ENCODE measurements at places on chromosomes 1 and 21.

DNA sequence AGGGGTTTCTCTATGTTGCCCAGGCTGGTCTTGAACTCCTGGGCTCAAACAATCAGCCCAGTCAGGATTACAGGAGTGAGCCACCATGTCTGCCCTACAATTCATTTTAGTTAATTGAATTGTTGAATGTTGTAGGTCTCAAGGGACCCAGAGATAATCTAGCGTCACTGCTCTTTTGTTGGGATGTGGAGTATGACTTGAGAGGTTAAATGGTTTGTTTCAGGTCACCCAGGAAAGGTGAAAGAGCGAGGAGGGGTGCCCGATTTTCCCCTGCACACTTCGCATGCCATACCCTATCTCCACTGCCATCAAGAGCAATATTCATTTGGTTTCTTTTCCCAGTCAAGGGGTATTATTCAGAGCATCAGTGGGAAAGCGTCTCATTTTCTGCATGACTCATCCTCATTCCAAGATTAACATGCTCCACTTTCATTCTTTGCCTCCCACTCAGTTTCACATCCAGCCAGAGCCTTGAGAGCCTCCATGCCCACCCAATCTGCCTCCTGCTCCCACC, 13.1 kb upstream of the SLC30A1 start:
- no peak for DNase-seq

- DNase-seq, result no peak
Measured at GRCh38 chr1:218787826-218788225, 385.9 kb upstream of the LYPLAL1 start.

DNA sequence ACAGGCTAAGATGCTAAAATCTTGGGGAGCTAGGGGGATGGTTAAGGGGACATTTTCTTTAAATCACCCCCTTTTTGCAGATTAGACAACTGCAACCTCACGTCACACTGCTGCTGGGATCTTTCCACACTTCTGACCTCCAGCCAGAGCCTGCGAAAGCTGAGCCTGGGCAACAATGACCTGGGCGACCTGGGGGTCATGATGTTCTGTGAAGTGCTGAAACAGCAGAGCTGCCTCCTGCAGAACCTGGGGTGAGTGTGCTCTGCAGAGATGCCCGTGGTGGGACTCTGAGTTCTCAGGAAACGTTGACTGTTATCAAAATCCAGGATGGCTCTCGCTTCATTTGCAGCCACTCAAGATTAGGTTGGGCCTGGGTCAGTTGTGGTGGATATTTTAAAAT, 13.3 kb downstream of the OR2B11 start:
- no peak for DNase-seq

DNA sequence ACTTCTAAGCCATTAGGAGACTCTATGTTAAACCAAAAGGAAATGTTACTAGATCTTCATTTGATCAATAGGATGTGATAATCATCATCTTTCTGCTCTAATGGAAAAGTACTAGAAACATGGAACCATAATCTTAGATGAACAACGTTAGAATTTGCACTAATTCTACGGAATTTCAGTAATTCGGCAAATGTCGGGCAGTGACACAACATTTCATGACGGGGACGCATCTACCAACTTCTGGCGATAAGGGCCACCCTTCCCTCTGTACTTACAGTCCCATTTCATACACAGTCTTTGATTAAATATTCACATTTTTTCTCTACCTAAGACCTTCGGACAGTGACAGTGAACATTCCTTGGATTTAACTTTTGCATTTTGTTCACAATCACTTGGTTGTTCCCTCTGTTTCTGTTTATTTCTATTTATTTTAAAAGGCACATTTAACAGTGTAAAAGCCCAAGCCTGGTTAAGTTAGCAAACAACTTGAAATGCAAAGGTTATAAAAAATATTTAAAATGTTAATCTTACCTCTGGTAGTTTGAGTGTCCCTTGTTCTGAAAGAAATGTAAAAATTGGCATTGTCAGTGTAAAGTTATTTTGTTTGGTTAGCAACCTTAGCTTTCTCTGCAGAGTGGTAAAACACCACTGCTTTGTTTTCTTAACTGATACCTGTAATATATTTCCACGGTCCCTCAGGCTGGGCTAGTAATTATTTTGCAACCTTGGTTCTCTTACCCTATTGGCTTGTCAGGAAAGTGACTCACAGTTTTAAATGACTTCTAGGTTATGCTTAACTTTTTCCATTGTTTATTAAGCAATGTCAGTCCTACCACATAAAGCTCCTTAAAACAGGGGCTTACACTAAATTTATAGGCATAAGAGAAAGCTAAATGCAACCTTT, 276.9 kb downstream of the VAV3 start:
- DNase-seq, result no peak

- DNase-seq, result no peak
Measured at GRCh38 chr1:204288021-204288588, 71.6 kb downstream of the PLEKHA6 start.

DNA sequence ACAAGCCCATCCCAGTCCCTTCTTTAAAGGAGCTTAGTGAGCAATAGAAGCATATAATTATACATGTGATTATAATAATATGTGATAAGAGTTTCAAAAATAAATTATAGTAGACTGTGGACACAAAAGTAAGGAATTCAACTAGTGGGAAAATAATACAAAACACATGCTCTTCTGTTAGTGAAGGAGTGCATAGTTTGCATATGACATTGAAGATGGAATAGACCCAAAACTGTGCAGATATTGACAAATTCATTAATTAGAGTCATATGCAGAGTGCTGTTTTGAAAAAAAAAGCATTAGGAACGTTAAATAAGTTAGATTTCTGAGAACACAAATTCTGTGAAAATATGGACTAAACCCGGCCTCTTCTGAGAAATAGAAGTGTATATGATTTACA, 278.8 kb downstream of the ASTN1 start:
- no peak for DNase-seq

GRCh38 chr21:42591170-42591869, 62.1 kb upstream of the PDE9A start:
- DNase-seq, result no peak

GRCh38 chr1:168365719-168366479, 85.2 kb downstream of the TBX19 start:
- no peak for DNase-seq

GRCh38 chr21:31195334-31196015, 148.6 kb downstream of the TIAM1 start:
- DNase-seq, result no peak

- no peak for DNase-seq
Measured at GRCh38 chr1:216705676-216706075, 17.6 kb downstream of the ESRRG start.

DNA sequence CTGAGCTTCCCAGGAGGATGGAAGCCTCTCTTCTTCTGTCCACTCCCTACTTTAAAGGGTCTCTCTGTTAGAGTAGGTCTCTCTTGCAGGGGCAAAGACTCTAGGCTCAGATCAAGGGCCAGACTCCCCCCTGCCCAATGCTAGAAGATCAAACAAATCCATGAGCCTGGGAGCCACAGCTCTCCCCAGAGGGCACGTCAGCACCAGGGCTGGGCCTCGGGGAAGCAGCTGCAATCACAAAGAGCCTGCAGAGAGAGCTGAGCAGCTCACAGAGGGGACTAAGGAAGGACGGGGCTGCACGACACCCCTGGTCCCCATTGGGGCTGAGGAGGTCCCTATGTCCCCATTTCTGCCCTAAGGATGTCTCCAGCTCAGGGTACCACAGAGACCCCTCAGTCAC, 3.9 kb downstream of the CNTN2 start:
- no peak for DNase-seq

DNA sequence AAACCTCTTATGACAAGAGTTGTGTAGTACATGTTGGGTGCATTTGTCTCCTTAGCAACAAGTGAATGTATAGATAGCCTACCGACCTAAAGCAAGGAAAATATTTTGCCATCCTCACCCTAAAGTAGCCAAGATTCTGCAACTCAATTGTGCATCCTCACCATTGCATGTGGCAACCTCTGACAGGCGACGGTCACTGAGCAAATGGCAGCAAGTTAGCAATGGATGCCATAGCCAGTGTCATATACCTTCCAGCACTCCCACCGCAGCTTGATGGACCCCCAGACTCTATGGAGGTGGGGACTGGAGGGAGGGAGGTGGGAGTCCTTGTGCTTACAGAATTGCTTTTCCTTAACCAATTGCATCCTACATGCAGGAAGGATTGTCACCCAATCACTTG, 17.0 kb downstream of the PROX1 start:
- no peak for DNase-seq

DNA sequence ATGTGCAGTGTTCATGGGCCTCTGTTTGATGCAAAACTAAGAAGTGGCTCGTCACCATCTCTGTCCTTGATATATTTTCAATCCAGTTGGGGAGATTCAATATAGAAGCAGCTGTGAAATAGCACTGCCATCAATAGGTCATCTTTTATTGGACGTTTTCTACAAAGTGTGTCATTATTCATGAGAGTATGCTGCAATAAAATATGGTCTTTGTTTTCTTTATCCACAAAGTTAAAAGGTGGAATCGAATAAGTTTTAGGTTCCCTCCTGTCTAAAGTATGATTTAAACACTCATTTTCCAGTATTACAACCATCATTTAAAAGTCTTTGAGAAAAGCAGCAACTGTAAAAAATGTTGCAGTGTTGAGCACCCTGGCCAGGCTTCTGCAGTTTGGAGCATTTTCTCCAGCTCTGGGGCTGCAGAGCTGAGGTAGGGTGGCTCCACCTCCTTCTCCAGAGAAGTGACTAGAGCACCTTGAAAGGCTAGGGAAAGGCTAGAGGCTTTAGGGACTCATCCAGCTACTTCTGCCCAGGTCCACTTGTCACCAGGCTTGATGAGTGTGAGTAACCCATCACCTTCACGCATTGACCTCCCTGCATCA, 56.5 kb upstream of the DNAH14 start:
- no peak for DNase-seq

DNA sequence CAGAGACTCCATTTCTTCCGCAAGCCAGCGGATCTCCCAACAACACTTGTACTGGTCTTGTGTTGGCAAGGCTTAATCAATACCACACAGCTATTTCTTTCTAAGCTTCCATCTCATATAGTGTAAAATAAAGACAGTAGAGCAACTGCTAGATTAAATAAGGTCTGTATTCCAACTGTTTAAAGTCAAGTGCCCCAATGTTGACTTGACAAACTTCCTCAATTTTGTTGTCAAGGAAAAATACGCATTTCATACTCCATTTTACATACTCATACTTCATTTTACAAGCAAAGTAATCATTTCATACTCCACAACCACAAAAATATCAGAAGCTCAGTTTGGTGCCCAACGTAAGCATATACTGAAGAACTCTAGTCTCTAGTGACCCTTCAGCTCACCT, 143.0 kb downstream of the RERE start:
- DNase-seq, result no peak

Data from vagina (tissue), 2 donors.